ENCODE measurements at places on chromosomes 4 and X.

DNA sequence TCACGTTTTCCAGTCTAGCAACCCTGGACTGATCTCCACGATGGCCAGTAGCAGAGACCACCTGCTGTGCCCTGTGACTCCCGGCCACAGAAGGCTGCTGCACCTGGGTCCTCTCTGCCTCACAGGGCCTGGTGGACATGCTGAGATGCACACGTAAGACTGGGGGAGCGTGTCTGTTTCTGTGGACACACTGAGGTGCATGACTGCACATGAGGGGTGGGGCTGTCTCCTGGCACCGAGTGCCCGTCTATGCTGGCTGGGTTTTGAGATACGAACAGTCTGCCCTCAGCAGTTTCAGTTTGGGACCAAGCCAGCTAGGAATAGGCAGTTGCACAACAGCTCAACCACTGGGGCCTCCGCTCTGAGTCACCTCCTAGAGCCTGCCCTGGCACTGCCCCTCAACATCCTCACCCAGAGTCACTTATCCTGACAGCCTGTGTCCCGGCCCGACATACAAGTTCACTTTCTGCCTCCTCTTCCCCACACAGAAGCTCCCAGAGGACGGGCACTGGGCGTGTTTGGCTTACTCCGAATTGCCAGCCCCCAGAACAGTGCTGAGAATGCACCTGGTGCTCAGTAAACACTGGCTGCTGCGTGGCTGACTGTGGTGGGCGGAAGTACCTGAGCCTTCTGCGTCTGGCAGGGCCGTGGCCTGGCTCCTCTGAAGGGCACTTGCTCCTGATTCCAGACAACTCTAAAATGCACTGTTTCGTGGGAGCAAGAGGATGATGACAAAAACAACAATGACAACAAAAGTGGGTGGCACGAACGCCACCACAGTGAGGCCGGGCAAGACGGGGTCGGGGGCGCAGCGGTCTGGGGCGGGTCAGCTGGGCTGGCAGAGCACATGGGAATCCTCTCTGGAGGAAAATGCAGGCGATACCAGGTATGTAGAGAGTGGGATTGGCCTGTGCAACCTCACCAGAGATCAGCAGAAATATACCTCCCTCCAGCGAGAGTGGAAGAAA is 30.9 kb downstream of the RNF212 start:
- no peak for DNase-seq

- DNase-seq = no peak
Observed at GRCh38 chr4:129747756-129748155, 651.8 kb downstream of the C4orf33 start.

DNA sequence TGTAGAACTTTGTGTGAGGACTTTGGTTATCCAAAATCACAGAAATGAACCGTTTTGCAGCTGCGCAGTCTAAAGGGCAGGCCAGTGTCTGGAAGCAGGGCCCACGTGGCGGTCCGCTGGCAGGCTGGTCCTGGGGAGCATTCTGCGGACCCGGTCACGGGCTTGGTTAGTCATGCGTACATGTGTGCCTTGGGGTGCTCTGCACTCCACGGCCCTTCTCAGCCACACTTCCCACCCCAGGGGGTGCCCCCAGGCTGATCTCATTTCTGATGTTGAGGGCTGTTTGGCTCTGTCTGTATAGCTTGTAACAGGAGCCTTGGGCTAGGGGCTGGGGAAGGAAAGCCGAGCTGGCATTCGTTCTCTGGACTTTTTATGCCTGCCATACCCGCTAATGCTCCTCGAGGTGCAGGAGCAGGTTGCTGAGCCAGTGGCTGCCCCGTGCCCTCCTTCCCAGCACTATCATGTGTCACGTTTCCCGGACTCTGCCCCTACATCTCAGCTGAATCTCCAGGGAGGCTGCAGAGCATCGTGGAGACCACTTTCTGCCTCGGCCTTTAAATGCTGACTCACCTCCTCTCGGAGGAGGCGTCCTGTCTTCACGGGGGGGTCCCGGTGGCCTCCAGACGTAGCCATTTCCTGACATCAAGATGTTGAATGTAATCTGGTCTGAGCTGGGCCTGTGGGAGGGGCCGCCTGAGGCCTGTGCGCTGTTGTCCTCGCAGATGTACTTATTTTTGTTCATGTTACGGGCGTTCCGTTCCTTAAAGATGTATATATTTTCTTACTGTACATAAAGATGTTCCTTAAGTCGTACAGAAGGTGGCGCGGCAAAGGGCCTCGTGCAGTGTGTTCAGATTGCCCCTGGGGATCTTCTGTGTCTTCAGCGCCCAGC is 11.4 kb upstream of the TADA2B start:
- DNase-seq = no peak

DNA sequence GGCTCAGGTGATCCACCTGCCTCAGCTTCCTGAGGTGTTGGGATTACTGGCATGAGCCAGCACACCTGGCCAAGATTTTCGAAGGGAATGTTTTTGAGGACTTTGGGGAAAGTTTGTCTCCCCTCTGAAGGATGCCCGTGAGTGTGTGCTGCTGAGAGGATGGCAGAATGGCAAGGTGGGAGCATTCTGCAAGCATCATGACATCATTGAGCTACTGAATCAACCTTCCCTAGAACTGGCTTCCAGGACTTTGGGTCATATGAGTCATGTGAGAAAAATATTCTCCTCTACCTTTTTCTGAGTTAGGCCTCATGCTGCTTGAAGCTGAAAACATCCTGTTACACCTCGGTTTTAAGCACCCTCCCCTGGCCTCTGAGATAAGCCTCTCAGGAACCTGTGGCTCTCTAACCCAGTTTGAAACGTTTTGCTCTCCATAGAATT is 31.0 kb downstream of the TMEM131L start:
- DNase-seq = no peak

DNA sequence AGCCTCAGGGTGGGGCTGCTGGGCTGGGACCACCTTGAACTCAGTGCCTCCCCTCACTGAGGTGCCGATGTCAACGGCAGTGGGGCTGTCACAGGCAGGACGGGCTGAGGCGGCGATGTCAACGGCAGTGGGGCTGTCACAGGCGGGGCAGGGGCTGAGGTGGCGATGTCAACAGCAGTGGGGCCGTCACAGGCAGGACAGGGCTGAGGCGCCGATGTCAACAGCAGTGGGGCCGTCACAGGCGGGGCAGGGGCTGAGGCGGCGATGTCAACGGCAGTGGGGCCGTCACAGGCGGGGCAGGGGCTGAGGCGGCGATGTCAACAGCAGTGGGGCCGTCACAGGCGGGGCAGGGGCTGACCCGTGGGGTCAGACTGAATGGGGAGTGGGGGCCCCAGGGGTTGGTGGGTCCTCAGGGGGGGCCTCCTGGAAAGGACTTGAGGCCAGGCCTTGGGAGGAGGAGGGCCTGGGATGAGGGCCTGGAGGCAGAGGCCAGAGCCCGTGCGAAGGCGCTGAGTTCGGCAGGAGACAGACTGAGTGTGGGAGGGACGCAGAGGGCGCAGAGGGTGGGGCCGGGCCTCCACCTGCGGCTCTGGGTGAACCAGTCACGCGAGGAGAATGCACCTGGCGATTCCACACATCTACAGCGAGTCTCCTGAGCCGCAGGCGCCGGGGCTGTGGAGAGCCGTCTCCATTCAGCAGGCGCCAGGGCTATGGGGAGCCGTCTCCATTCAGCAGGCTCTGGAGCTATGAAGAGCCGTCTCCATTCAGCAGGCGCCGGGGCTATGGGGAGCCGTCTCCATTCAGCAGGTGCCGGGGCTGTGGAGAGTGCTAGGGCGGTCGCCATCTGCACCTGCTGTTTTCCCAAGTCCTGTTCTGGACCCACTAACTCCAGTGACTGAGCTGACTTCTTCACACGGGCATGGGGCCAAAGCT is 22.9 kb downstream of the ATP5ME start:
- DNase-seq = peak; percentile 71

GRCh38 chrX:97616883-97617530 is 733.3 kb downstream of the RPA4 start:
- DNase-seq = no peak

All from spleen (tissue), 13 donors.